ENCODE measurements at places on chromosomes 2 and 18.

GRCh38 chr2:101781326-101781725, 83.8 kb downstream of the MAP4K4 start:
- no peak for ATAC-seq

GRCh38 chr18:42078711-42079110, 123.7 kb downstream of the PIK3C3 start:
- ATAC-seq = no peak

DNA sequence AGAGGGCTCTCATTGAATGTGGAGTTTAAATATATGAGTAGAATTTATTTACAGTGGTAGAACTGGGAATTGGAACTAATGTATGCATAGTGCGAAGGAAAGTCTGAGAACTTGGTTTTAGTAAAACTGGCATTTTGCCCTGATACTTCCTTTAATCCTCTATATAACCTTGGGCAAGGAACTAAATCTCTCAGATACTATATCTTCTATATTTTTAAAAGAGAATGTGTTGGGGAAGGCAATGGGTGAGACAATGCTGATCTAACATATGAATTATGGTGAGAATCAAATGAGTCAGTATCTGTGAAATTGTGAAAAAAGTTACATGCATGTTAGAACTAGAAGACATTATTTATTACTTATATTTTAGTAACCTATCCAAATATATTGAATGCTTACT, 2109.4 kb upstream of the PIK3C3 start:
- ATAC-seq = no peak

DNA sequence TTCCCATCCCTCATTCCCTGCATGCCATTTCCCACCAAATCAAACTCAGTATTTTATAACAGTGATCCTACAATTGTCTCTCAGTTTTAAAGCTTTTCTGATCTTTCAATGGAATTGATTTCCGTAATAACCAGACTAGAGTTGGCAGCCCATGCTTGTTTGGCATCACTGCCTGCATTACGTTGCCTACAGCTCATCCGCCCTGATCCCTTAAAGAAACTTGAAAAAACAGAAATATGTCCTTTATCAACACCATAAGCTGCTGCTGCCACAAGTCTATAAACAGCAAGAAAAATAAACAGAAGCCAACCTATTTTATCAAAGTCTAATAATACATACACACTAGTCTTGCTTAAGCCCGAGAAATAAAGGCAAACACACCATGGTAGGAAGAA, 331.0 kb downstream of the METTL4 start:
- ATAC-seq = no peak

DNA sequence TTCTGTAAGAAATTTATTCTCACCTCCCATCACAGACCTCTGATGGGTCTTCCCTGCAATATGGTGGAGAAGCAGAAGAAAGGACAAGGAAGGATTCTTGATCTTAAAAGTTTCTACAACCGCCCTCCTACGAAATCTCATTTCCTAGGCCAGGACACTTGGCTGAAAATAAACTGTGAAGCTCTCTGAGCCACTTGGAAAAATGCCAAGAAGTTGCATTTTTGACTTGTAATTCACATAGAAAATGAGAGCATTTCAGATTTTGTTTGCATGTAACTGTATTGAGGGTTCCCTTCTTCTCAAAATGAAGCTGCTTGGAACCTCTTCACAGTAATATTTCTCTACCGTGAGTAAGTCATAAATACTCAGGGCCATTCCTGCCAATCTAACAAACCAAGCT, 458.3 kb upstream of the SLC14A2 start:
- no peak for ATAC-seq
